ENCODE measurements at places on chromosomes 13 and 19.

GRCh38 chr19:53196777-53197396, 3.7 kb upstream of the ZNF665 start:
- peak; percentile 91 for DNase-seq

DNA sequence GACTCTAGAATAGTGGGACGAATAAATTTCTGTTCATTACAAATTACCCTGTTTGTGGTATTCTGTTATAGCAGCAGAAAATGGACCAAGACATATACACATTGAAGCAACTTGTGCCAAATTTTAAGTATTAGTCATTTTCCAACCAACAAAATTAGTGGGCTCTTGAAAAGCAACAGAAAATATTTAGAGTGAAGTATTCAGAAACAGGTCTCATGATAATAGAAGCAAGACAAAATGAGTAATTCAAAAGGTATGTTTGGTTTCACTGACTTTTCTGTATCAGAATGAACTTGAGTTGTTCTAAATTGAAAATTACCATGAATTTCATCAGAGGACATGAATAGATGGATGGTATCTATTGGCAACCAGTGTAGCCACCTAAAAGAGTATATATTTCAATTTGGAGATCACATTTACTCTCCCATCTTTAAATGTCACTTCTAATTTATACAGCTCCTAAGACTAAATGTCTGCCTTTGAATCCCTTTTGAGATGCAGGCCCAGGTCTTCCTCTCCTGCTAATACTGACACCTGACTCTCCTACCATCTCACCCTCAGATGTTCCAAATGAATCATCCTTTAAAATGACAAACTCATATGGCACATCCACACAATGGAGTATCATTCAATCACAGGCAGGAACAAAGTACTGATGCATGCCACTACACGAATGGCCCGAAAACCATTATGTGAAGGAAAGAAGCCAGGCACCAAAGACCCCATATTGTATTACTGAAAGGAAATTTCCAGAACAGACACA, 40.7 kb upstream of the DOCK9 start:
- peak; percentile 68 for DNase-seq

- no peak for DNase-seq
Observed at GRCh38 chr19:17242431-17243208, 3.1 kb downstream of the NR2F6 start.

GRCh38 chr13:20121159-20121525, 39.7 kb downstream of the GJA3 start:
- no peak for DNase-seq

DNA sequence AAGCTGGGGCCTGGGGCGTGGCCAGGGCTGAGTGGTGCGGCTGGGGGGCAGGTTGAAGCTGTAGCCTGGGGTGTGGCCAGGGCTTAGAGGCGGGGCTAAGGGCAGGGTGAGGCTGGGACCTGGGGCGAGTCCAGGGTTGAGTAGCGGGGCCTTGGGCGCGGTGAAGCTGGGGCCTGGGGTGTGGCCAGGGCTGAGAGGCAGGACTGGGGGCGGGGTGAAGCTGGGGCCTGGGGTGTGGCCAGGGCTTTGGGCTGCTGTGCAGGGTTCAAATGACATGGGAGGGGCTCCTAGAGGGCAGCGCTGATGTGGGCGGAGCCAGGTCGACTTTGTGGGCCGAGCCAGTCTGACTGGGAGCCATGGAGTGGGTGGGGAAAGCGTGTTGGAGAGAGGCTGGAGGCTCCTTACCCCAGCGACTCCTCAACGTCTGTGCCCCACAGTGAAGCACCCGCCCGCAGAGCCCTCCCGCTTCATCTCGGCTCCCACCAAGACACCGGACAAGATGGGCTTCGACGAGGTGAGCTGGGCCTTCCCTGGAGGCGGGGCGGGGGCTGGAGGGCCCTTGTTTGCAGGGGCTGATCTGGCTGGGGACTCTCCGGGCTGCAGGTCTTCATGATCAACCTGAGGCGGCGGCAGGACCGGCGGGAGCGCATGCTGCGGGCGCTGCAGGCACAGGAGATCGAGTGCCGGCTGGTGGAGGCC, 21.5 kb downstream of the COLGALT1 start:
- peak; percentile 17 for DNase-seq

DNA sequence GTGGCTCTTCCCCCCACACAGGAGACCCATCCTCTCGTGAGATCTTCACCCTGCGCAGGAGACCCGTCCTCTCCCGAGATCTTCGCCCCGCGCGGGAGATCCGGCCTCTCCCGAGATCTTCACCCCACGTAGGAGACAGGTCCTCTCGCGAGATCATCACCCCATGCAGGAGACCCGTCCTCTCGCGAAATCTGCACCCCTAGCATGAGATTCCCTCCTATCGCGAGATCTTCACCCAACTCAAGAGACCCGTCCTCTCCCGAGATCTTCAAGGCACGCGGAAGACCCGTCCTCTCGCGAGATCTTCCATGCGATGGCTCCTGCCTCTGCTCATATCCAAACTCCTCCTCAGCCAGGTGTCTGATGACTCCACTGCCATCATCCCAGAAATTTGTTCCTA, 24.3 kb downstream of the LAIR2 start:
- no peak for DNase-seq

GRCh38 chr13:66359910-66360552, 870.1 kb downstream of the PCDH9 start:
- DNase-seq = no peak

DNA sequence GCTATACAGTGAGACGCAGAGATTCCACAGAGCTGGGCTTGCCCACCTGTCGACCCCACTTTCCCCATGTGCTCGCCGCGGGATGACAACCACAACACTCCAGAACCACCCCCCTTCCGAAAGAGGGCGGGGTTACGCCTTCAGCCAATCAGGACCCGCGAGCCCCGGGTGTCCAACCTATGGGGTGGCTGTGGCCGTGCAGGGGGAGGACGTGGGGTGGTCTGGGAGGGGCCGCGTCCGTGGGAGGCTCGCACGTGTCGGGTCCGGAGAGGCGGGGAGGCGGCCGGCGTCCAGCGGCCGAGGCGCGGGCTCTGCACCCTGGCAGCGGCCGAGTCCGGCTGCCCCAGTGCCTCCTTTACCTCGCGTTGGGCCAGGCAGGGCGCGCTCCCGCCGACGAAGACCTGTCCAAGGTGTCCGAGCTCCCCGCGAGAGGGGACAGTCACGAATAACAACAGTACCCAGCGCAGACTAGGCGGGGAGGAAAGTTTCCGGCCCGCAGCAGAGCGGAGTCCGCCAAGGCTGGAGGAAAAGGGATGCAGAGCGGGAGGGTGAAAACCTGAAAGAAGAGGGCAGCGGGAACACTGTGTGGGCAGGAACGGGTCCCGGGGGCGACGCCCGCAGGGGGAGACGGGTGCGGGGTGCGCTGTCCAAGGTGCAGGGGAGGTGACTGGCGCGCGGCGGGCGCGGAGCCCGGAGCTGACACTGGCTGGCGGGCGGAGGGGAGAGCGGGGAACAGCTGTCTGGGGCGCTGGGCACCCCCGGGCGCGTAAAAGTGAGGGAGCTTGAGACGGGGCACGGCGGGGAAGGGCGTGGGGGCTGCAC, 911 bp downstream of the ENOX1 start:
- peak; percentile 75 for DNase-seq

DNA sequence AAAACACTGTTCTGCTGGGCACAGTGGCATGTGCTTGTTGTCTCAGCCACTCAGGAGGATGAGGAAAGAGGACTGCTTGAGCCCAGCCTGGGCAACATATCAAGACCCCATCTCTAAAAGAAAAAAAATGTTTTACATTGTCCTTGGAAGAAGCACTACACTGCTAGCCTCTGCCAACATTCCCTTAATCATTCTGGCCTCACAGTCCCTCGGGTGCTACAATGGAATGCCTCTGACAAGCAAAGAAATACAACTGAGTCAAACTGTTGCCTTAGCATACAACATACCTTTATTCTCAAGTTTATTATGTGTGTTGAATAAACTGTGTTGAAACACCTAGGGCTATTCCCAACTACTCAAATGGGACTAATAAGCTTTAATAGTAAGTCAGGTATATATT, 56.1 kb downstream of the PSPC1 start:
- DNase-seq = peak; percentile 7

DNA sequence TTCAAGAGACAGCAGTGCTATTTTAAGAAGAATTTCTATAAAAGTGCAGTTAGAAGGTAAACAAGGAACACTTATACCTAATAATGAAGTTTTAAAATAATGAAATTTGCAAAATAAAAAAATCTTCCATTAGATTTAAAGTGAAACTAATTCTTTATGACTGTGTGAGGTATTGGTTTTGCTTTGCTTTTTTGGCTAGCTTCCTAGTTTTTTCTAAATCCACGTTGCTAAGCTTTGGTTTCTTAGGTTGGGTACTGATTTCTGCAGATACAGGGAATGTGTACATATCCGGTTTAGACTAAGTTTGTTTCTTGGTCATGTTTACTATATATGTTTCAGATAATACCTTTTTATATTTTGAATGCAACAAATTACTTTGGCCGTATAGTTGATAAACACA, 59.8 kb downstream of the SLC7A9 start:
- no peak for DNase-seq

Measured in EH (cell line).